Stimulated activated CD8-positive, alpha-beta memory T cell treated with anti-CD3 and anti-CD28 coated beads, Interleukin-4, amount 100 ng/mL, for 24 hours (primary cell): ENCODE measurements at places on chromosomes 1 and 21.

DNA sequence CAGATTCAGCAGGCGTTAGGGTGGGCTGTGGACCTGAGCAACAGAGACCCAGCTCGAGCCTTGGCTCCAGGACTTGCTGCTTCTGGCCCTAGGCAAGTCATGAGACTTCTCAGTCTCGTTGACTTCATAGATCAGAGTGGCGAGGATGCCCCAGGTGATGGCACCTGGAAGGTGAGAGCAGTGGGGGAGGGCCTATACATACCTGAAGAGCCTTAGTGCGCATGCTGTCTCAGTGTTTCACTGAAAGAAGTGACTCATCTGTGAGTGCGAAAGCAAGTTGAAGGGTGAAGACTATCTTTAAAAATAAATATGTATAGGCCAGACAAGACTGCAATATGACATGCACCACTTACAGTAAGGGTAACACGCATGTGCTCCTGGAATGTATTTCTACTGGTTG, 10.1 kb downstream of the PLEKHA6 start:
- DNase-seq, result no peak

- DNase-seq, result no peak
Measured at GRCh38 chr1:215044151-215044550, 38.4 kb upstream of the KCNK2 start.

DNA sequence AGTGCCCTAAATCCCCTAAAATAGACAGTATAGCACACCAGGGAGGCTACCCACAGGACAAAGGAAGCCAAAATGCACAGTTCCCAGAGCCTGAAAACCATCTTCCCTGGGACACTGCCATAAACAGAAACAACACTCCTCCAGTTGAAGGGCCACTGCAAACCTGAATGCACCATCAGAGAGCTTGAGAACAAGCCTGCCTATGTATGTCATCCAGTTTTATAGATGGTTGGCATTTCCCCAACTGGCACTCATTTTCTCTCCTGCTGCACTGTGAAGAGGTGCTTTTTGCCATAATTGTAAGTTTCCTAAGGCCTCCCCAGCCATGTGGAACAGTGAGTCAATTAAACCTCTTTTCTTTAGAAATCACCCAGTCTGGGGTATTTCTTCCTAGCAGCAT, 169.0 kb downstream of the AGBL4 start:
- DNase-seq, result no peak

GRCh38 chr1:81662913-81663526, 137.7 kb upstream of the ADGRL2 start:
- no peak for DNase-seq

DNA sequence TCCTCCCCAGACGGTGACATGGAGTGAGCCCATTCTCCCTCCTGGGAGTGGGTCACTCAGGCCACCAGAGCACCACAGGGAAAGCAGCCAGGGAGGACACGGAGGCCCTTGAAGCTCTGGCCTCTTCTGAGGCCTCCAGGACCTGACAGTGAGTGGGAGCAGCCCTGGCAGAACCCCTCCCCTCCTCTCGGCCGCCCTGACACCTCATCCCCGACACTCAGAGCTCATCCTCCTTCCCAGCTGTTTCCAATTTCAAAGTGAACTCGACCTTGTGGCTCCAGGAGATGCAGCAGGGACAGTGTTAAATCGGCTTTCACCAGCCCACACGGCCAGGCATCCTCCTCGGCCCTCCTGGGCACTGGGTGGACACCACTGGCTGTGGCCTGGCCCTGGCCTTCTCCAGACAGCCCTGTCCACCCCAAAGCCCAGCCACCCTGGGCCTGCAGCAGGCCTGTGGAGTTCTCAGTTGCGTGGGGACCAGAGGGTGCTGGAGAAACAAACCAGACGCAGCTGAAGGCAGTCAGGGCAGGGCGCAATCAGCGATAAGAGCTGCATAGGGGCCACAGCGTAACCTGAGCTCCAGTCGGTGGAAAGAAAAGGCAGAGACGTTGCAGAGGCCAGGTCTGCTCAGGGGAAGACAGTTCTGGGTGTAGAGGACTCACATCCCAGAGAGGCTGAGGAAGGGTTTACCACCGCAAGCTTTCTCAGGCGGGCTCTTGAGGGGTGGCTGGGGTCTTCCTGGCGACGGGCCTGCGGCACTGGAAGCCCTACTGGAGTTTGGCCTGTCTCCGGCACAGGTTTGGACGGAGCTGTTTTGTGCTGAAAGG, 27.1 kb downstream of the FTCD start:
- no peak for DNase-seq
